ENCODE measurements at places on chromosomes 4 and X.

DNA sequence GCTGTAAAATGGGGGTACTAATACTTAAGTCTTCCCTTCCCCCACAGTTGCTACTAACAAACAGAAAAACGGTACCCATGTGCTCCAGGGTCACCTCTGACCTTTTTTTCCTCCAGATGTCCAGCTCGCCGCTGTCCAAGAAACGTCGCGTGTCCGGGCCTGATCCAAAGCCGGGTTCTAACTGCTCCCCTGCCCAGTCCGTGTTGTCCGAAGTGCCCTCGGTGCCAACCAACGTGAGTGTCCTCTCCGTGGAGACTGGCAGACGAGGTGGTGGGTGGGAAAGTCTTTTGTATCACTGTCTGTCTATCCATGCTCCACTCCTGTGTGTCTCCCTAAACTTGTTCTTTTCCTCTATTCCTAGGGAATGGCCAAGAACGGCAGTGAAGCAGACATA, 5.1 kb downstream of the UBA1 start:
- no peak for DNase-seq

DNA sequence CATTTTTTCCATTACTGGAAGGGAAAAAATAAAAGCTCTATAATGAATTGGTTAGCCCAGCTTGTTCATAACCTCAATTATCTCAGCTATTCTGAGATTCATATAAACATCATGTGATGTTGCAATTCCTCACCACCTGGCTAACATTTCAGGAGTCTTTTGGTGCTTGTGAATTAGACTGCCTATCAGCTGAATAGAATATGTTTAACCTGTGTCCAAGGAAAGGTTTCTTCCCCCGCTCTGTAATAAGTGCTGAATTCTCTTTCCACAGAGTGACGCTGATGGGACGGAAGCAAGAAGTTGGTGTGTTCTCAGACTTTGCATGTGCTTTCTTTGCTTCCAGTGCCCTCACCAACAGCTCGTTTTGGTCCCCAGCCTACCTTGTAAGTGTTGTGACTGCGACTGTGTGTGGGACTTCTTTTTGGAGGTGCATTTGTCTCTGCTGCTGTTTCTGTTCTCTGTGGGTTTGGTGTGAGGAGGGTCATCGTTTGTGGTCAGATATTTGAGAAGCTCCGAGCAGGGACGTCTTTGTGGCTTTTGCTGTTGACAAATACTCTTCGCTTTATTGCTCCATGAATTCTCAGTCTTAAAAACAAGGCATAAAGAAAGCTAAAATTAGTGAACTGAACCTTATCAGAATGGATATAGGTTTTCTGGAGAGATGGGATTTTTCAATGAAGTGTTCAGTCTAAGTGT, 61.7 kb downstream of the PPARGC1A start:
- DNase-seq = no peak

DNA sequence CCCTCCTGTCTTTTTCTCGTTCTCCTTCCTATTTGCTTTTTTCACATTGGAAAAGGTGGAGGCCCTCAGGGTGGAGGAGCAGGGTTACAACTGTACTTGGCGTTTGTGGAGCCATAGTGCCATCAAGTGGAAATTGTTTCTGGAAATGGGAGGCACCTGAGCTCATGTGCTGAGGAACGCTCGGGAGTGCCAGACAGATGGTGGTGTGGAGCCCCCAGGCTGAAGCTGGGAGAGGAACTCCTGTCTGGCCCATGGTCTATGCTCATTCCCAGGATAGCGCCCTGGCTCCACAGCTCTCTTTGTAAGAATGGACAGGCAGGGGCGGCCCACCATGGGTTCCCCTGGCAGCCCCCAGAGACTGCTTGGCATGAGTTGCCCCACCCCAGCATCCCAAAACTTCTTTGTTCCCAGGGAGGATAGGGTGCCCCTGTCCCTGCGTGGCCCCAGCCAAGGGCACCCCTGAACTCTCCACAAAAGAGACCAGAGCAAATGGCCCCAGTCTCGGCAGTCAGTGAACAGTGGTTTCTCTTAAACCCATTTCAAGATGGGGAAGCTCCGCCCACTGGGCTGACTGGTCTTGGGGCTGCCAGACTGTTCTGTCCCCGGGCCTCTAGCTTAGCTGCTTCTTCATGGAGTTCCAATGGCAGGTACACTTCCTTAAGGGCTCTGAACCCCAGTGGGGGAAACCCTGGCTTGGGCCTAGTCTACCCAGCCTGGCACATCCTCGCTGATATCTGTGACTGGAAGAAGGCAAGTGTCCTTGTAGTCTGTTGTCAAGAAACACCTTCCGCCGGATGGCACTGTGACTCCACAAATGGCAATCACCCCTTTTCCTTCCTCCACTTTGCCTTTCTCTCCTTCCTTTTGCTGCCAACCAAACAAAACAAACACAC, 70.1 kb downstream of the NBDY start:
- DNase-seq = no peak

- DNase-seq = no peak
Observed at GRCh38 chr4:10030972-10031667, 9.8 kb upstream of the SLC2A9 start.

GRCh38 chrX:15469613-15470012, 23.5 kb downstream of the PIR start:
- no peak for DNase-seq

DNA sequence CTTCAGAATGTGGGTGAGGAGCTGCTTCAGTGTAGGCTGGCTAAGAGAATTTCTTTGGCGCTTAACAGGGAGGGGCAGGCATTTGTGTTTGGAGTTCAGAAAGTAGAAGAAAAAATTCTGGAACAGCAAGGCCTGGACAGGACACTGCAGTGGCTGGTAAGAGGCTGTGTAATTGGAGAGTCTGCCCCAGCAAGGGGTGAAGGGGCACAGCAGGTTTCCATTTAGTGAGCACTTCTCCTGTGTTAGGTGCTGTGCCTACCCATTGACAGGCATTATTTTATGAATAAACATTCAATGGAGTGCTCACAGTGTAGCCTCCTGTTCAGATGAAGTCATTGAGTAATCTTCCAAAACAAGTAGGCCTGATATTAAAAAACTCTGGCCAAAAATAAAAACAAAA, 10.7 kb upstream of the CPE start:
- no peak for DNase-seq

DNA sequence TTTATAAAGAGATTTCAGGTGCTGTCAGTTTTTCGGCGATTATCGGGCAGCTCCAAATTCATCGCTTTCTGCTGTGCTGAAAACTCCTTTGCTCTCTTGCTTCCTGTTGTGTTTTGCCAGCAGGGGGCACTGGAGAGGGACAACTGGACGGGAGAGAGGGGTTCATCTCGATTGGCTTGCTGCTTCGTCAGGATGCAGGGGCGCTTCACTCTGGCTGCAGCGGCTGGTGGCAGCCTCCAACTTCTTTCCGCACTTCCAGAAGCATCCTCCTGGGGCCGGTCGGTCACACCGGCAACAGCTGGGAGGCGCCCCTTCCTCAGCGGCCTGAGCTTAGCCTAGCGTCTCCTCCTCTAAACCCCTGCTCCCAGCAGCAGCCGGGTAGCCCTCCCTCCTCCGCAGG, 29.5 kb downstream of the MSL3 start:
- DNase-seq = peak; percentile 50

DNA sequence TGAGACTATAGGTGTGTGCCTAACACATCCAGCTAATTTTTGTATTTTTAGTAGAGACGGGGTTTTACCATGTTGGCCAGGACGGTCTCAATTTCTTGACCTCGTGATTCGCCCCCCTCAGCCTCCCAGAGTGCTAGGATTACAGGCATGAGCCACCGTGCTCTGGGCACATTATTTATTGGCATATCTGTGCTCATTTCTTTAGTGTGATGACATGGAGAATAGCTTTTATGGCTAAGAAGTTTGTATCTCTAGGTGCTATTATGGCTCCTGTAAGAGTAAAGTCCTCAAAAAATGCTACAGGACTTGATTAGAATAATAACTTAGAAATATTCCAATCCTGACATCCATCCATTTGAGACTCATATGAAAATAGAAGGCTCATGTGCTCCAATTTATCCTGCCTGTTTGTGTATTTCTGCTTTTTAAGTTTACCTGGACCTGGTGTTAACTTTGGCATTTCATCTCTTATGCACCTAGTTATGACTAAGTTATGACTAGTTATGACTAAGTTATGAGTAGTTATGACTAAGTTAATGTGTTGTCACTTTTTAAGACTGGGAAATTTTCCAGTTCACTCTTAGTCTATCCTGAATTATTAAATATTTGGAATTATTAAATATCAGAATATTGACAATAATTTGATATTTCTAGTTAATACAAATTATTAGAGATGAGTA, 36.4 kb upstream of the UNC5C start:
- DNase-seq = no peak

DNA sequence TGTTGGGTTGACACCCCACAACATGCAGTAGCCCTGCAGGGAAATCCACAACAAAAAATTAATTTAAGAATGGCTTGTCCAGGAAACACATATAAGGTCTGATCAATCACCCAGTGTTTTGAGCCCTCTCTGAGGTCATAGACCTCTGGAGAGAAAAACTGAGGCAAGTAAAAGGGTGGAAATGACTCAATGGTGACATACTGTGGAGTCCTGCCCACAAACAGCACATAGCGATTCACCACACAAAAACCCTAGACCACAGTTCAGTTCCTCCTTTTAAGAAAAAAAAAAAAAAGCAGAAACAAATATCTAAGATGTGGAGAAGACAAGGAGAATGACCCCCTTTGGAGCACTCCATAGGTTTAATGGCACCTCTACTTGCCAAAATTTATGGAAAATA, 2691.0 kb downstream of the PCDH7 start:
- no peak for DNase-seq

DNA sequence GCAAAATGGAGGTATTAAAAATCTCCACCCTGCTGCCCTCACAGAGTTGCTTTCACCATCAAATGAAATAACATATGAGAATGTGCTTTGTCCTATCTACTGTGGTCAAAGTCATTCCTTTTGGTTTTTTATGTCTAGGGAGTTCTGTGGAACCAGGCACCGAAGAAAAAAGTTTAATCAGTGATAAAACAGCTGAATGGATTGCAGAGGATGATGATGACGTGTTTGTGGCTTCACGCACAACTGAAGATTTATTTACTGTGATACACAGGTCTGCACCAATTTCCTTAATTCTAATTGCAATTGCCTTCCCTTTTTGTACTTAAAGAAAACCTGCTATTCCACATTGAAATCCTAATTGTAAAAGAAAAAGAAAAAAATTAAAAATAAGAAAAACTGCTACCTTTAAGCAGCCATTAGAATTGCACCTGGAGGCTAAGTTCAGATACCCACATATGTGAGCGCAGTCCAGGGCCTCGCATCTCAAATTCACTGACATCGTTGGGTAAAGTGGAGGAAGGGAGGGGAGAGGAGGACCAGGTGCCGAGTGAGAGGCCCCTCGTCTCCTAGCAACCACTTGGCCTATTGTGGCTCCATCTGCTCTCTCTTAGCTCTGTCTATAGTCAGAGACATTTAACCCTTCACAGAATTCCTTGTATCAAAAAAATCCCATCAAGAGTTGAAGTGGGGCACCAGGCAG, 10.5 kb upstream of the RTL5 start:
- no peak for DNase-seq

GRCh38 chr4:75889537-75890199, 12.6 kb downstream of the PPEF2 start:
- DNase-seq = no peak

GRCh38 chr4:66246643-66247042, 576.4 kb upstream of the EPHA5 start:
- no peak for DNase-seq

- DNase-seq = no peak
Observed at GRCh38 chr4:78971776-78972175, 32.5 kb upstream of the PAQR3 start.

DNA sequence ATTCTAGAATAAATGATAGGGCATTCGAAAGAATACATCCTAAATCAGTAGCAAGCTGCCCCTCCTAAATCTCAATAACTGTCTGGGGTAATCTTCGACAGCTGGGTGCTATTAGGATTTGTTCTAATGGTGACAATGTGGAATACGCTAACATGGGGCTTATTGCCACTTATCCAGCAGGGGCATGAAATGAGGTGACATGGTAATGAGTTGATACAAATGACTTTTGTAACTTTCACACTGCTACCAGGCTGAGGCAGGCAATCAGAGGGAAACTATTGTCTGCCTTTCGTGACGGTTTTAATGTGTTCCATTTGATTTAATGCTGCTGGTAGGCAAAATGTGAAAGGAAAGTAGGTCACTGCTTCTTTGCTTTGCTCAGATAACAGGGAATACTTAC, 1047.4 kb upstream of the PABPC4L start:
- DNase-seq = no peak

DNA sequence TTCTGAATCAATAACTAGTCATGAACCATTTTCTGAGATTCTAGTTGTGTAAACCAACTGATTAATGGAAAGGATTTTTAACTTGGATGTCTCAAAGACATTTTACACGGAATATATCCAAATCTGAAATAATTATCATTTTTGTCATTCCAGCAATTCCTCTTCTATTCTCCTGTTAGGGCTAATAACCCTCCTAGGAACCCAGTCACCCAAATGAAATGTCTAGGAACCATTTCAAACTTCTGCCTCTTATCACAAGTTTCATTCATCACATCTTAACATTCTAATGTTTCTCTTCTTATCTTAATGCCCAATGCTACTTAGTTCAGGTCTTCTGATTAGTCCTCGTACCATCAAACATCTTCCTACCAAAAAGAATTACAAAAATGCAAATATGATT, 639.8 kb downstream of the DMD start:
- no peak for DNase-seq

DNA sequence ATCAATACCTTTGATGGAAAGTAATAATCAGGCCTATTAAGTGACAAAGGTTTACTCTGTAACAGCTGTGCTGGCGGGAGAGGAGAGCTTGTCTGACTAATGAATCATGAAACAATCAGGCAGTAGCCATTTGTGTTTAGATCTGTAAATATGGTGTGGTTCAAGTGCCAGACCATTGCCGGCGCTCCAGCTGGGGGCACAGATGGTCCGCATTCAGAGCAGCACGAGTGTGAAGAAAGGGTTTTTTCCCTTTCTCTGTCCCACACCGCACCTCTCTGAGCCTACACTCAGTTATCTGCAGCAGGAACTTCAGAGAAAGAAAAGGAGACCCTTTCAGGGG, 111.3 kb upstream of the PAQR3 start:
- no peak for DNase-seq

DNA sequence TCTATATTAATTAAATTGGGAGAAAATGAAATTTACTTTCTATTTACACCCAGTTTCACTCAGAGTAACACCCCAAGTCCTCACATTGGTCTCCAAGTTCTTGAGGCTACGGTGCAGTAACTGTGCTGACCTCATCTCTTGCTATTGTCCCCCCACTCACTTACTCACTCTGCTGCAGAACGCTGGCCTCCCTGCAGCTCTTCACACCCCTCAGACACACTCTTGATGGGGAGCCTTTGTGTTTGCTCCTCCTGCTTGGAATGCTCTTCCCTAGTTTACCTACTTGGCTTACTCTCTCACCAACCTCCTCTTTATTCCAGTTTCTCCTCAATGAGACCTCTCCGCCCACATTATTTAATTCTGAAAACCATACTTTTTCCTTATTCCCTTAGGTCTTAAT, 22.2 kb upstream of the SPARCL1 start:
- DNase-seq = no peak

GRCh38 chr4:54575919-54576318, 81.8 kb upstream of the KIT start:
- DNase-seq = no peak

DNA sequence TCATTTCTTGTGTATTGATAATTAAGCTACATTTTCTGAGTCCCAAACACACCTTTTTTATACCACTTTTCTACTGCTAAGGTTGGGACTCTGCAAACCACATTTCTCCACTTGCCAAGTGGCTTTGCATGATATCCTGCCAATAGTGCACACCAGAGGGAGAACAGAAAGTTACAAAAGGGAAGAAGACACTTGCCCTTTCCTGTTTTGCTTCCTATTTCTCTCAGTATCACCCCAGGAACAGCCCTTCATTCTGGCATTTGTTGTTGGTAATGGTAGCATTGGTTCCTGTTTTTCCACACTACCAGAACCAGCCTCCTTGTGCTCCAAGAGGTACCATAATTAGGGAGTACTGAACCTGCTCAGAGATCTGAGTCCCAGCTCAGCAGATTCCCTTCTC, 87.1 kb downstream of the HDX start:
- DNase-seq = no peak

Data from stimulated activated CD8-positive, alpha-beta memory T cell treated with anti-CD3 and anti-CD28 coated beads, Interleukin-2, amount 100 ng/mL, for 48 hours (primary cell).